ENCODE measurements at places on chromosomes 6 and 20. TPM values are rescaled to one million over a fixed set of nuclear protein-coding genes. Genes with fewer than 3 reads are reported as not detected.

DNA sequence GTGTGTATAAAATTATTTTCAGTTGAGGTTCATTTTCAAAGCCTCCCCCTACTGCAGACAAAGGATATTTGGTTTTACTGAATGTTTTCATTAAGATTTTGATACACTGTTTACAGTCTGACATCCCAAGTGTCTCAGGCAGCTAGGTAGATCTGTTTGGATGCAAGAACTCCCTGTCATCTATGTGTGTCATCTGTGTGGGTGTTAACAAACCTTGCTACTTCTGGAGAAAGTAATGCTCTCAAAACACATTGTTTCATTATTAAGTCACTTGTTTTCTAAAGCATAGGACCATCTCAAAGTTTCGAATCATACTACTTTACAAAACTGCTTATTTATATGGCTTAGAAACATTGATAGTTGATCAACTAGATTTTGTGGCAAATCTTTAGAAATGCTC, 114.5 kb upstream of the TMEM170B start:
- DNase-seq, result no peak

The LPA gene
- 0.43 TPM for total RNA-seq

The E2F1 gene
- 94.9 TPM for total RNA-seq

- DNase-seq, result no peak
Observed at GRCh38 chr6:44035621-44036020, 91.6 kb downstream of the MRPL14 start.

The CD40 gene
- 4.2 TPM for total RNA-seq

- no peak for DNase-seq
Observed at GRCh38 chr20:47031004-47031403, 136.4 kb downstream of the EYA2 start.

DNA sequence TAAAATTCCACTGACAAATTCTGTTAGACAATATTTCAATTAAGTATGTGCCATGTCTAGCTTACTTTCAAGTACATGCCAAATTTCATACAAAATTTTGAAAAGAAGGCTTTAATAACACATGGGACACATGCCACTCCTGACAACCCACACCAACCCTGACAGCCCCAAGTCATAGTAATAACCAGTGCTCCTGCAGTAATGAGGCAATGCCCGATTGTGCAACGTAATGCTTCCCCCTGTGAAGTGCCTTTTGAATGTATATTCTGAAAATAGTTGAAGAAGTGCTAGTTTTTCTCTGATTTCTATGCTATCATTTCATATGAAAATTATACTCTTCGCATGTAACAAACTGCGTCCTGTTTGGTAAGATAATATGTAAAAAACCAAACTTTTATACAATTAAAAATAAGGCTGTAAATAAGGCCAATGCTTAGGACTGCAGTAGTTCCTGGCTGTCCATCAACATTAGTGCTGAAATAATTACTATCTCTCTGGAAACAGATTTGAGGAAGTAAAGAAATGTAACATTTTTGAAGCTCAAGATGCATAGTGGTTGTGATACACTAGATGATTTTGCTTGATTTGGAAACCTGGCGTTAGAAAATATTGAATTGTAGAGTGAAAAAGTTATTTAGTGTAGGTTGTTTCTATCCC, 125.8 kb upstream of the BCLAF1 start:
- DNase-seq, result no peak

DNA sequence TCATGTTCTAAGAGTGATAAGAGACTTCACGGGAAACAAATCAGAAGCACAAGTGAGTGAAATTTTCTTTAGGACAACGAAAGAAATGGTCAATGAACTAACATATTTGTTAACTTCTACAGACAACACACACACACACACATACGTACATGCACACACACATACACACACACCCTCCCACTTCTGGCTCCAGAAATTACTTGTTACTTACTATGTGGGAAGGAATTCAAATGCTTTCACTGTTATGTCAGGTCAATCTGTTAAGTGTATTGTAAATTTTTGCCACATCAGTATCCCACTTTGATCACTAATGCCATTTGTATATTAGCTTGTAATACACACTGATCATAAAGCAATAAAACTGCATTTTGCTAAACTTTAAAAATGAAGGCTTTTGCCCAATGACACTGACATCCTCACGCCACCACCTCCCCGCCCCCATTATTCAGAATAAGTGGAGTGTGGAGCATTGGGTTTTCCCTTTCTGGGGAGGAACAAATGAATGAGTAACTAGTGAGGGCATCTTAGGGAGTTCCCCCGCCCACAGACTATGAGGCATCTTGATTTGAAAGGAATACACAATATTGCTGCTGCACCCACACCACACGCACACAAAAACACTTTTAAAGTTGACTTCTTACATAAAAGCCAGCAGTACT, 76.2 kb downstream of the ATXN1 start:
- no peak for DNase-seq

DNA sequence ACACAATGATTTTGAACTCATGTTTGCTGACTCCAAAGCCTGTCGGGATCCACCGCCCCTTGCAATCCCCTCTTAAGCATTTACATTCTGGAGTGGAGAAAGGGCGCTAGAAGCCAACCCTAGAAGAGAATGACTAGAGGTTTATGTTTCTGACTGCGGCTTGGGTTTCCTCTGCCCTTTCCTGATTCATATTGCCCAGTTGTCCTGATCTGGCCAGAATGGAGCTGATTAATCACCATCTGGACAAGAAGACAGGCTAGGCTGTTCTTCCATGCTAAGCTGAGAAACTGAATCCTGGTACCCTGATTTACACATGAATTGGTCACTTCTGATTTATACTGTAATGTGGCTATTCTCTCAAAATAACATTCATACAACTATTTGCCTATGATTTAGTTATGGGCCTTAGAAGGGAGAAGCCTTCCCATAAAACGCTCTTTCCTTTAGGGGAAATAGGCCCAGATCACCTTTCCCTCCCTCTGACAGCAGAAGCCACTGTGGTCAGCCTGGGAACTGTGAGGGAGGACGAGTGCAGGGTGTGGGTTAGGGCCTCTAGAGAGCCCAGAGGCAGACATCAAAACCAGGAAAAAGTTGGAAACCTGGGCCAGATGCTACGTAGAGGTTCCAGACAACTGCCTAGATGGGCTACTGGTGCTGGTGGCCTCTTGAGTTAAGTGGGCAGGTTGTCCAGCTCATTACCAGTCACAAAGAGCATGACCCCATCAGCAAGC, 199.2 kb upstream of the PRDM1 start:
- no peak for DNase-seq

- DNase-seq, result no peak
Observed at GRCh38 chr6:152078001-152078400, 270.5 kb downstream of the ESR1 start.

The PNRC1 gene
- total RNA-seq, result 51.4 TPM

DNA sequence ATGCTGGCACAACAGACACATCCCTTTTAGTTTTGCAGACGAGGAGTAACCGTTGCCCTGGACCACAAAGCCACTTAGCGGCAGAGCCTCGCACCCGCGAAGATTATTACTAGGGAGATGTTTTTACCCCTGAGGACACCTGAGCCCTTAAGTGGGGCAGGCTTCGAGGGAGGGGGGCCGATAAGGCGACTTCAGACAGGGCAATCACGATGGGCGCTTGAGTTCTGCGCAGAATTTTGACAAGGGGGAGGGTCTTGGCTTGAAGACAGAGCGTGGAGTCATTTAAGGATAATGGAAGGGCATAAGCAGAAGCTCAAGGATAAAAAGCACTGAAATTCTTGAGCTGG, 650 bp upstream of the TTK start:
- no peak for DNase-seq

The HTR1E gene
- total RNA-seq, result not detected

DNA sequence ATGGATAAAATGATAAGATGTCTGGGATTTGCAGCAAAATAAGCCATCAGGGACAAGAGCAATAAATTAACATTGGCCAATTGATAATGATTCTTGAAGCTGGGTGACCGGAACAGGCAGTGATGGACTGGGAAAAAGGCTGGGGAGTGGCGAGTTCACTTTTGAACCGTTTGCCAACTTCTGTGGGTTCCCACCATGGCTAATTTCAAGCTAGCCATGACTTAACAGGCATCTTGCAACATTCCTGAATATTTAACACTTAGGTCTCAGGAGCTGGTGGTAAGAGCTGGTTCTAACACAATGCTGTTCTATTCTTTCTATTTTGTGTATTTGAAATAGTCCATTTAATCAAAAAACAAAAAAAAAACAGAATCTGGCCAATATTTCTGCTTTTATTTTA, 37.6 kb upstream of the CD83 start:
- DNase-seq, result no peak

- no peak for DNase-seq
Observed at GRCh38 chr6:5626727-5627426, 365.6 kb downstream of the FARS2 start.

The MUC22 gene
- total RNA-seq, result not detected

DNA sequence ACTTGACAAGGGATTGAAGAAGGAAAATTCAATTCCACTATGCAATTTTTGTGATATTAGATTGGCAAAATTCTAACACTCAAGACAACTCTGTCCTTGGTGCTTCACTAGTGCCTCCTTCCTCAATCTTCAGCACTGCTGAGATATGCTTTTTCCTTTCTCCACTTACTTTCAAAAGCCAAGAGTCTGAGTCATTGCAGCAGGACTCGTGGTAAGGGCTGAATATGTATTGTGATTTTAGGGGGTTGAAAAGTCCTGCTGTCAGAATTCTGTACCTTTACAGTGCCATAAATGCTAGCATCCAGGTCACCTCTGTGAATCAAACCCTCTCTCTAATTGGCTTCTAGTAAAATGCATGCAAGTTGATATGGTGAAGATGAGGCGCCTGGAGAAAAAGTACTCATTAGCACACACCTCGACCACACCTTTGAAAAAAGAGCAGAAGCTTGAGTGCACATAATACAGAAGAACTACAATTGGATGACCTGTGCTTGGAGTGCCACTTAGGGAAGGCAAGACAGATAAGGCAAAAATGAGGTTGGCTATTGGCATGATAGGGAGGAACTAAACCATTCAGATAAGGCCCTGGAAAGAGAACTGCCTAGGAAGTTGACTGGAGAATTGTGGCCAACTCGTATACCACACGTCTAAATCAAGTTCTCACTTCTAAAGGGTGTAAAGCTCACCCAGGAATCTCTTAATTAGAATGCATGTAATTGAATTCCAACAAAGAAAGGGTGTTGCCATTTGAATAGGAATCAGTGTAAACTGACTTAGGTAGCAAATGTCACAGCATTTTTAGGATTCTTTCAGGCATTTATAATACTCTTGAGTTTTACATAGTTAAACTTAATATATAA, 43.6 kb upstream of the FAM83B start:
- no peak for DNase-seq

The KLHDC3 gene
- 109 TPM for total RNA-seq

- no peak for DNase-seq
Observed at GRCh38 chr6:75489025-75489424, 4.6 kb downstream of the FILIP1 start.

The LTB gene
- not detected for total RNA-seq

GRCh38 chr6:17959302-17959701, 28.1 kb downstream of the KIF13A start:
- DNase-seq, result no peak

- no peak for DNase-seq
Observed at GRCh38 chr6:63804381-63804956, 168.9 kb downstream of the PHF3 start.

DNA sequence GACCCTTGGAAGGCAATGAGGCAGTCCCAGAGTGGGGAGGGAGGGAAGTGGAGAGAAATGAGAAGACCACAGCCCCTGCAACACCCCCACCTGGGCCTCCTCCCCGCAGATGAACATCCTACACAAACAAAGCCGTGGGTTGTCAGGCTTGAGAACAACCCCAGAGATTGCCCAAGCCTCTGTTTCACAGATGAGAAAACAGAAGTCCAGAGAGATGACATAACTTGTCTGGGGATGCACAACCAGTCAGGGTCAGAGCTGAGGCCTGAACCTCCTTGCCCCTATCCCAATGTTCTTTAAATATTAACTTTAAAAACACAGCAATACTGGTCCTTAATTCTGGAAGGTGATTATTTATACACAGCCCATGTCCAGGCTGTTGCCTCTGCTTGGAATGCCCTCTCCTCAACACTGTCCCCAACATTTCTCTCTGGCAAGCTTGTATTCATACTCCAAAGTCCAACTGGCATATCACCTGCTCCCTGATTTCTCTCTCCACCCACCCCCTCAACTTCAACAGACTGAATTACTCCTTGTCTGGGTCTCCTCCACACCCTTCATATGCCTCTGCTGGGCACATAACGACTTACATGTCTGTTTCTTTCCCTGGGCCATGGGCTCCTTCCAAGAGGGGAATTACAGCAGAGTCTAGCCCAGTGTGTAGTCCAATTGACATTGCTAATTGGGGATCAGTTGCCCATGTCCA, 135.5 kb upstream of the LRFN2 start:
- no peak for DNase-seq

DNA sequence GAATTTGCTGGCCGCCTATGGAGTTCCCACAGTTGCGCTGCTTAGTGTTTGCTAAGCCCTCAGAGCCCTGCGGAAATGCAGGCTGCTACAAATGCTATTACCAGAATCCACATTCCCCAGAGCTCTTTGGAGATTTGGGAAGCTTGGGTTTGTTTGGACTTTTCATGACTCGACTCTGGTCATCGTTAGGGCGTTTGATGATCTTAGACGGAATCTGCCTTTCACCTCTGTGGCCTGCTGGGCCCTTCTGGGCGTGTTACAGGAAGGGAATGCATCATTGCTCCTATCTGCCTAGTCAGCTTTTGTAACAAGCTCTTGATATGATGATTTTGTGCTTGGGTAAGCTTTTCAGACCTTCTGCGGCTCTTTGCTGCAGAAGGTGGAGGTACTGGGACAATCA, 50.8 kb downstream of the EYA2 start:
- no peak for DNase-seq

DNA sequence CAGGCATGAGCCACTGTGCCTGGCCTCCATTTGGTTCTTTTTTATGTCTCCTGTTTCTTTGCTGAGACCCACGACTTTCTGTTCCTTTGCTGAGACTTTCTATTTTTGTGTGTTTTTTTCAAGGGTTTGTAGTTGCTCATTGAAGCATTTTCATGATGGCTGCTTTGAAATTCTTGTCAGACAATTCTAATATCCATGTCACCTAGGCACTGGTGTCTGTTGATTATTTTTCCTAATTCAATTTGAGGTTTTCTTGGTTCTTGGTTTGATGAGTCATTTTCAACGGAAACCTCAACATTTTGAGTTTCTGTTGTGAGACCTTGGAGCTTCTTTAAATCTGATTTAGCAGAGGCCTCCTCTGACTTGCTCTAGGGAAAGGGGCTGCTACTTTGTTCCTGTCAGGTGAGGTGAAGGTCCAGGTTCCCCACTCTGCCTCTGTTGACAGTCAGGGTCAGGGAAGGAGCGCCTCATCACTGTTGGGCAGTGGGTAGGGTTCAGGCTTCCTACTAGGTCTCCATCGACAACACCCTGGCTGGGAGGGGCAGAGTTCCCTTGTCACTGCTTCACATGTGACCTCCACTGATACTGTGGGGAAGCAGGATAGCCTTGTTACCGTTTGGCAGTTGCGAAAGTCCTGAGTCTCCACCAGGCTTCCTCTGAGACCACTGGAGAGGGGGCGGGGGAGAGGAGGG, 67.2 kb upstream of the RNF24 start:
- no peak for DNase-seq

The RBM39 gene
- total RNA-seq, result 357 TPM

Data from neural crest cell (in vitro differentiated cells).